A549 treated with ZK216348 at 1 μM for 4 hours (cell line): ENCODE measurements at places on chromosomes 13 and 19. TPM values are rescaled to one million over a fixed set of nuclear protein-coding genes. Genes with fewer than 3 reads are reported as not detected.

The ZFP82 gene
- 1.6 to 2.8 TPM (median 1.9 TPM) in 5 replicates for total RNA-seq

The ONECUT3 gene
- total RNA-seq = not detected in 5 replicates

The CPAMD8 gene
- 0.04 to 0.46 TPM (median 0.42 TPM) in 3 of 5 replicates, not detected in the others for total RNA-seq

The MYH14 gene
- 4.0 to 7.5 TPM (median 6.7 TPM) in 5 replicates for total RNA-seq

The PVR gene
- 96.5 to 123 TPM (median 114 TPM) in 5 replicates for total RNA-seq

The KIR2DL4 gene
- total RNA-seq = not detected in 5 replicates

The LILRB4 gene
- not detected in 5 replicates for total RNA-seq

The ZNF44 gene
- total RNA-seq = 0.68 to 1.3 TPM (median 0.85 TPM) in 5 replicates

The TGFB1 gene
- total RNA-seq = 110 to 153 TPM (median 149 TPM) in 5 replicates

The C19orf67 gene
- not detected in 5 replicates for total RNA-seq

The NCCRP1 gene
- total RNA-seq = 1.2 to 1.8 TPM (median 1.5 TPM) in 5 replicates

The ZNF665 gene
- not detected in 5 replicates for total RNA-seq

The FGF14 gene
- total RNA-seq = not detected in 5 replicates

The SCEL gene
- 0.49 to 0.88 TPM (median 0.78 TPM) in 5 replicates for total RNA-seq

The SIGLEC11 gene
- total RNA-seq = 0.08 TPM in 1 of 5 replicates, not detected in the others

The NALCN gene
- 2.3 to 4.4 TPM (median 4.2 TPM) in 5 replicates for total RNA-seq

The C1QTNF9 gene
- not detected in 5 replicates for total RNA-seq

The FZR1 gene
- total RNA-seq = 18.3 to 38.1 TPM (median 33.8 TPM) in 5 replicates

The IQCN gene
- 0.61 to 0.98 TPM (median 0.72 TPM) in 5 replicates for total RNA-seq

The B3GNT3 gene
- total RNA-seq = 3.4 to 5.4 TPM (median 4.5 TPM) in 5 replicates

The SKA3 gene
- total RNA-seq = 12.4 to 16.8 TPM (median 13.4 TPM) in 5 replicates

The RNF113B gene
- not detected in 5 replicates for total RNA-seq

The OR7D4 gene
- not detected in 5 replicates for total RNA-seq

The PRSS57 gene
- total RNA-seq = not detected in 5 replicates

The ZNF726 gene
- total RNA-seq = 0.43 to 0.82 TPM (median 0.48 TPM) in 5 replicates

The CEACAM8 gene
- not detected in 5 replicates for total RNA-seq

The PDE4C gene
- 0.12 to 0.99 TPM (median 0.14 TPM) in 3 of 5 replicates, not detected in the others for total RNA-seq

The SIGLECL1 gene
- total RNA-seq = not detected in 5 replicates

The IRS2 gene
- 24.9 to 46.9 TPM (median 33.3 TPM) in 5 replicates for total RNA-seq

The FGF22 gene
- 0.21 to 1.0 TPM (median 0.87 TPM) in 5 replicates for total RNA-seq

The GRK1 gene
- not detected in 5 replicates for total RNA-seq

The DBP gene
- 1.6 to 3.4 TPM (median 2.5 TPM) in 5 replicates for total RNA-seq

The ZNF541 gene
- not detected in 5 replicates for total RNA-seq

The RTBDN gene
- 0.29 to 0.36 TPM in 2 of 5 replicates, not detected in the others for total RNA-seq

The FBXO17 gene
- 60.0 to 90.4 TPM (median 86.0 TPM) in 5 replicates for total RNA-seq

The SLC8A2 gene
- 0.18 to 1.1 TPM (median 0.40 TPM) in 5 replicates for total RNA-seq

The SHISA2 gene
- total RNA-seq = not detected in 5 replicates

The PGLYRP1 gene
- total RNA-seq = not detected in 5 replicates
